ENCODE measurements at places on chromosomes 7 and 10. TPM values are rescaled to one million over a fixed set of nuclear protein-coding genes. Genes with fewer than 3 reads are reported as not detected.

The IGF2BP3 gene
- total RNA-seq, result 0.71 TPM

GRCh38 chr10:28431139-28431538 lies 101.8 kb upstream of the WAC start:
- DNase-seq, result no peak

GRCh38 chr7:138400400-138400886 lies 59.6 kb upstream of the TRIM24 start:
- no peak for DNase-seq

The NODAL gene
- not detected for total RNA-seq

DNA sequence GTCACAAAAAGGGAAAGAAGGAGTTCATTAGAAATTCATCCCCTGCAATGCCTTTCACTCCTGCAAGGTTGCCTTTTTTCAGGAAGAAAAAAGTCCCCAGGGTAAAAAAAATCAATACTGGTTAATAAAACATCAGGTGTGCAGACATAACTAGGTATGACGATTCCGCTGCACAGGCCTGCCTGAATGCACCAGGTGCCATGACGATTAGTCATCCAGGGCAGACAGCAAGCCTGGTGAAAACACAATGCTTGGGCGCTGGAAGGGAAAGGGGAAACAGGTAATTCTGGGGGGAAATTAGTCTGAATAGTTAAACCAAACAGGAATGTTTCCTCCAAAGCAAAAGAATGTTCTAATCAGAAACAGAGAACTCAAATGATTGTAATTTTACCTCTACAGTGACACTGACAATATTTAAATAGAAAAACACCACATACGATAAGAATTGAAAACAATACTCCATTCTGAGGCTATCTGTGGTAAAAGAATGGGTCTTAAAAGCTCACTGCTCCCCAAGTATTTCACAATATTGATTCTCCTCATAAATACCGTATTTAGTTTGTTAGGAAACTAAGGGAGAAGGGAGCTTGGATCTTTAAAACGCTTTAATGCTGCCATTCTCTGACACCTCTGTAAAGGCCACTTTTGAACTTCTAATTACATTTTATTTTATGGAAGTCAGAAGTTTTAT lies 45.2 kb downstream of the VPS41 start:
- DNase-seq, result no peak

The PHTF2 gene
- 38.0 TPM for total RNA-seq
